ENCODE measurements at places on chromosomes 5 and 9.

DNA sequence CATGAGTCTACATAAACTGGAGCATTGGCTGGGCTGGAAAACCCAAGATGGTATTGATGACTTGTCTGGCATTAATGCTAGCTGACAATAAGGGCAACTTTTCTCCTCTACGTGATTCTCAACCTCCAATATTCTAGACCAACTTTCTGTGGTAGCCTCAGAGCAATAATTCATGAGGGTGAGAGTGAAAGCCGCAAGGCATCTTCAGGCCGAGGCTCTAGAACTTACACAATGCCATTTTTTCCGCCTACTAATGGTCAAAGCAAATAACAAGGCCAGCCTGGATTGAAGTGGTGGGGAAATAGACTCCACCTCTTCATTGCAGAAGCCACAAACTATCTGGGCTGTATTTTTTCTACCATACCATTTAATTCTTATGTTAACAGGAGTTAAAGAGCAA is 267.4 kb downstream of the GABRG2 start:
- no peaks in the 10 kb centered on the region for H3K4me1 ChIP-seq
- no peaks in the 10 kb centered on the region for H3K36me3 ChIP-seq
- H3K4me3 ChIP-seq = no peak overlapping the region
- H3K27me3 ChIP-seq = no peaks in the 10 kb centered on the region
- DNase-seq = no peak

GRCh38 chr9:6805532-6805931 is 47.8 kb downstream of the KDM4C start:
- no peaks in the 10 kb centered on the region for H3K4me1 ChIP-seq
- H3K4me3 ChIP-seq = no peak overlapping the region
- no peak for DNase-seq
- H3K27me3 ChIP-seq = no peaks in the 10 kb centered on the region
- no peak overlapping the region for H3K27ac ChIP-seq

- DNase-seq = no peak
- H3K27me3 ChIP-seq = no peaks in the 10 kb centered on the region
- H3K4me3 ChIP-seq = no peak overlapping the region
- no peak overlapping the region for H3K27ac ChIP-seq
- no peaks in the 10 kb centered on the region for H3K4me1 ChIP-seq
- no peaks in the 10 kb centered on the region for H3K36me3 ChIP-seq
These were observed 21.5 kb downstream of the MELK start for GRCh38 chr9:36594213-36594612.

- DNase-seq = no peak
- peaks cover 19% of the 10 kb centered on the region for H3K27me3 ChIP-seq
- no peak within 1 kb of the TSS for H3K4me3 ChIP-seq
- H3K4me1 ChIP-seq = no peaks in the 10 kb centered on the region
- no peaks in the 10 kb centered on the region for H3K36me3 ChIP-seq
These were observed at the start of gene ADGRD2 for GRCh38 chr9:124450241-124450924. Gene ADGRD2, plus strand, starts transcription at chr9:124450451. Its CDS starts 1,216 bp downstream, at chr9:124451667.

GRCh38 chr9:4604678-4605095 is 57.4 kb upstream of the PLPP6 start:
- no peaks in the 10 kb centered on the region for H3K36me3 ChIP-seq
- H3K27ac ChIP-seq = no peak overlapping the region
- H3K4me1 ChIP-seq = no peaks in the 10 kb centered on the region
- H3K4me3 ChIP-seq = no peak overlapping the region

GRCh38 chr9:125258832-125259534 is 2.6 kb upstream of the GAPVD1 start:
- no peaks in the 10 kb centered on the region for H3K36me3 ChIP-seq
- H3K4me1 ChIP-seq = no peaks in the 10 kb centered on the region
- DNase-seq = no peak
- H3K4me3 ChIP-seq = no peak overlapping the region
- no peak overlapping the region for H3K27ac ChIP-seq

GRCh38 chr9:15782106-15782505 is 229.3 kb downstream of the CCDC171 start:
- H3K4me3 ChIP-seq = no peak overlapping the region
- H3K36me3 ChIP-seq = no peaks in the 10 kb centered on the region
- H3K27ac ChIP-seq = no peak overlapping the region
- no peak for DNase-seq
- H3K4me1 ChIP-seq = no peaks in the 10 kb centered on the region

DNA sequence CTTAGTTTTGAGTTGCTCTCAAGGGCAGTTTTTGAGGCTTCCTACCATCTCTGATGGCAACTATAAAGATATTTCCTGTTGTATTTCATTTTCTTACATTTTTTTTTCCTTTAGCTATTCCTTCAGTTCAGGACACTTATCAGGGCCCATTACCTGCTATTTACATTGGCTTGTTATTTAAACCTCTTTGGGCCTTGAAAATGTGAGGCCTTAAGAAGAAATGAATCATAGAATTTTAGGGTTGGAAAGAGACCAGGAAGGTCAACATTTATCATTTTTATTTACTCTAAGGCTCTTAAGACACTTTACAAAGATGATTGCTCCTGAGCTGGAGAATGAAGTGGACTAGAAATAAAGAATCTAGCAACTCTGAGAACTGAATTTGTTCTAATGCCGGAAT is 335.2 kb downstream of the DTWD2 start:
- H3K36me3 ChIP-seq = no peaks in the 10 kb centered on the region
- no peaks in the 10 kb centered on the region for H3K27me3 ChIP-seq
- DNase-seq = no peak
- H3K4me3 ChIP-seq = no peak overlapping the region

DNA sequence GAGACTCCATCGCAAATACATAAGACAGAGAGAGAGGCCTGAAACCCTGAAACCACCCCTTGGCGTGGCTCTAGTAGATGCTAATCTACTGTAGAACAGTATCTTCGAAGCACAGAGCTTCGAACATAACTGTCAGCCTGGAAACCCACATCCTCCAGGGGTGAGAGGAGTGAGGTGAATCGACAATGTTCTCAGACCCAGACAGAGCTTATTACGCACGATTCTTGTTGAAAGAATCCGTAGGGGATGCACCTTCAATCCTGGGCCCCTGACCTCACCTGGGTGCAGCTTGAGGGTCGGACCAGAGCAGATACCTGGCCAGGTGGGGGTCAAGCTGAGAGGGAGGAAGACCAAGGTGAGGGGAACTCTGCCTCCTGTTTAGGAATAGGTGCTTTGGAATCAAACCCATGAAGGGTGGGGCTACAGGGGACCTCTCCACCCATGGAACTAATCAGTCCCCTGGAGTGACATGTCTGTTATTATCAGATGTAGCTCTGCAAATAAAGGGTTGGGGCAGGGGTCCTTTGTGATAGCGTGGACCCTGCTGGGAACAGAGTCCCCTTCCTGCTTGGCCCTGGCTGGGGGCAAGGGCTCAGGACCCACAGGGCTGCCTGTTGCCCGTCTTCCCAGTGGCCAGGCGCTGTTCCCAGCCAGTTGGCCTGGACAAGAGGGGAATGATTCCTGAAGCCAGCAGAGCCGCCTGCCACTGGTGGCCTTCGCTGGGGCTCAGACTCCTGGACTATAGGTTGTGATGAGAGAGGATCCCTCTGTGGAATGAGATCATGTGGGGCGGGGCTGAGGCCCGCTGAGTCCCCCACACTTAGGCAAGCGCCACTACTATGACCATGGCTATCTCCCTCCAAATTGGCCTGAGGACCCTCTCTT is 41.2 kb downstream of the DBH start:
- no peaks in the 10 kb centered on the region for H3K36me3 ChIP-seq
- no peak overlapping the region for H3K27ac ChIP-seq
- H3K27me3 ChIP-seq = no peaks in the 10 kb centered on the region
- no peak overlapping the region for H3K4me3 ChIP-seq

DNA sequence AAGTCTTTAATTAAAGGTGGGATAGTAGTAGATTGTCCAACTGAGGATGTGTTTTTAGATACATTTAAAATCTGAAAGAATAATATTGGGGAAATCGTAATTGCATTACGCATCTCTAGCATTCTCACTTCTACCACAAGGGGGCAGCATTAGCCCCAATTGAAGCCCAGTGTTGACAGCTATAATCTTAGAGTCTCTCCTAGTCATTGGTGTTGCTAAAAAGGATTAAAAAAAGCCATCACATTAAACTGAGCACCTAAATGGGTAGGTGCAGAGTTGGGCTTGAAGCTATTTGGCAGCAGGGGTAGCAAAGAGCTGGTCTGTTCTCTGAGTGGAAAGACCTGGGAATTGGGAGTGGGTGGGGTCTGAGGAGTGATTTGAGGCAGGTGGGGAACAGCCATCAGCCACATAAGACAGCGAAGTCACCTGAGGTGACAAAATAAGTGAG is 177.2 kb downstream of the OSTF1 start:
- DNase-seq = peak; percentile 19
- H3K27ac ChIP-seq = no peak overlapping the region
- H3K4me3 ChIP-seq = no peak overlapping the region

GRCh38 chr5:32597041-32597629 is 11.8 kb downstream of the SUB1 start:
- DNase-seq = no peak
- H3K4me3 ChIP-seq = no peak overlapping the region
- no peaks in the 10 kb centered on the region for H3K36me3 ChIP-seq
- H3K27ac ChIP-seq = no peak overlapping the region
- H3K4me1 ChIP-seq = peaks cover 15% of the 10 kb centered on the region
- no peaks in the 10 kb centered on the region for H3K27me3 ChIP-seq

- no peak overlapping the region for H3K4me3 ChIP-seq
- H3K27me3 ChIP-seq = no peaks in the 10 kb centered on the region
- no peaks in the 10 kb centered on the region for H3K4me1 ChIP-seq
- H3K36me3 ChIP-seq = no peaks in the 10 kb centered on the region
- no peak overlapping the region for H3K27ac ChIP-seq
These were observed 171.2 kb upstream of the SLC12A2 start for GRCh38 chr5:127912411-127912810.

DNA sequence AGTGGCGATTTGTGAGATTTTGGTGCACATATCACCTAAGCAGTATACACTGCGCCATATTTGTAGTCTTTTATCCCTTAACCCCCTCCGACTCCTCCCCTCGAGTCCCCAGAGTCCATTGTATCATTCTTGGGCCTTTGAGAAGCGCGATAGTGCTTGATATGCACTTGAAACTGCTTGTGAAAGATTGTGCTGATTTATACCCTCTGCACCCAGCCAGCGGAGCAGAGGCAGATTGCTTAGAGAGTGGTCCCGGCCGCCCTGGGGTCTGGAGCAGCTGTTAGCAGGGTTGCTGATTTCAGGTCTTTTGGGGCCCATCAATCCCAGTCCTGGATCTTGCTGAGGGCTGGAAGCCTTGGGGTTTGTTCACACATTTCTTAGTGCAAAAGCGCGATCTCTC is 13.0 kb upstream of the FAM240B start:
- H3K27me3 ChIP-seq = no peaks in the 10 kb centered on the region
- no peaks in the 10 kb centered on the region for H3K36me3 ChIP-seq
- no peak overlapping the region for H3K4me3 ChIP-seq
- H3K4me1 ChIP-seq = no peaks in the 10 kb centered on the region

DNA sequence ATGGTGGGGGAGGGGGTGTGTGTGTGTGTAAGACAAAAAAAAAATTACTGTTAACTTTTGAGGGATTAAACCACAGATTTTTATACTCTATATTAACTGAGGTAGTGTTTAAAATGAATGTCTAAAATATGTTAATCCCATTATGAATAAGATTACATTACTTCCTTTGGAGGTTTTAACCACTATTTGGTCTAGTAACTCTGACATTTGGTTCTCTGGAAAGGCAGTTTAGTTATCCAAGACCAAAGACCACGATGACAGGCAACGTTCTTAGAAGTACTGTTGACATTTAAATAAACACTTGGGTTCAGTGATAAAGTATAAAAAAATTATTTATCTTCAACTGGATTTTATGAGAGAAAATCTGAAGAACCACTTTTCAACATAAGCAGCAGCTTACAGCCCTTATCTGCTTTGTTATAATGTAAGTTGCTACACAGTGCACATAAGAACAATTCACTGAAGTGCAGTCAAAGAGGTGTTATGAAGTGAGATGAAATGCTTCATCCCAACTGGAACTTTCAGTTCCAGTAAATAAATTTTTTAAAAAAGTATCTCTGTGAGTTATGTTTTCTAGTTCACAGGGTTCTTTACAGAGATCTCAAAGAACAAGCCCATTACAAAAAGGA is 94.5 kb downstream of the OSMR start:
- no peaks in the 10 kb centered on the region for H3K4me1 ChIP-seq
- DNase-seq = no peak
- H3K27ac ChIP-seq = no peak overlapping the region
- H3K4me3 ChIP-seq = no peak overlapping the region
- no peaks in the 10 kb centered on the region for H3K27me3 ChIP-seq

- H3K4me3 ChIP-seq = no peak overlapping the region
- no peak for DNase-seq
- H3K36me3 ChIP-seq = no peaks in the 10 kb centered on the region
- H3K27ac ChIP-seq = no peak overlapping the region
- H3K27me3 ChIP-seq = no peaks in the 10 kb centered on the region
- H3K4me1 ChIP-seq = no peaks in the 10 kb centered on the region
These were observed 191.7 kb upstream of the NR3C1 start for GRCh38 chr5:143594902-143595818.

- H3K36me3 ChIP-seq = no peaks in the 10 kb centered on the region
- no peak for DNase-seq
- H3K27ac ChIP-seq = no peak overlapping the region
- no peaks in the 10 kb centered on the region for H3K27me3 ChIP-seq
These were observed 102.7 kb downstream of the TMEM215 start for GRCh38 chr9:32886021-32886420.

DNA sequence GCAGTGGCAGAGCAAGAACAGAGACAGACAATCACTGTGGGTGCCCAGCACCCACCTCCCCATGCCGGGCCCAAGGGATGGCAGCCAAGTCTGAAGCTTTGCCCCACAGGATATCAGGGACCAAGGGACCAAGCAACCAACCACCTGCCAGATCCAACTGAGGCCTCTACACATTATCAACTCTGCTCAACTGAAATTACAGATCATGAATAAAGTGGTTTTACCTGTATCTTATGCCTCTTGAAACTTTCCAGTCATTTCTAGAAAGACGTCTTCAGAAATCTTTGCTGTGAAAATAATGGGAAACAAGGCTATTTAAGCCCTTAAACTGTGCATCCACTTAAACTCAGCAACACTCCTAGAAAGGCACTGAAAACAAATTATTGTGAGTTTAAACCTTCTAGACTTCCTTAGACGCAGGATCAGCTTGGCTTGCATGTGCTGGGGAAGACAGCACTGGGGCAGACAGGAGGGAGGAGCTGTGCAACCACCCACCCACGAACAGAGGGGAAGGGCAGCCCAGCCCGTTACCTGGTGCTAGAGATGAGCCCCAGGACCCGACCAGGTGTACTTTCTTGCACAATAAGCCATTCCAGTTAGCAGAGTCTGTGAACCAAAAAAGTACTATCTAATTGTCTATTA is 80.0 kb downstream of the SEMA4D start:
- no peak for DNase-seq
- H3K4me3 ChIP-seq = no peak overlapping the region
- no peaks in the 10 kb centered on the region for H3K4me1 ChIP-seq

GRCh38 chr5:73380710-73381589 is 67.6 kb downstream of the FOXD1 start:
- H3K36me3 ChIP-seq = no peaks in the 10 kb centered on the region
- DNase-seq = no peak
- H3K27ac ChIP-seq = no peak overlapping the region
- peaks cover 10% of the 10 kb centered on the region for H3K4me1 ChIP-seq
- H3K4me3 ChIP-seq = no peak overlapping the region

- no peak overlapping the region for H3K27ac ChIP-seq
- no peak overlapping the region for H3K4me3 ChIP-seq
- H3K36me3 ChIP-seq = no peaks in the 10 kb centered on the region
- no peaks in the 10 kb centered on the region for H3K4me1 ChIP-seq
- no peak for DNase-seq
These were observed 23.2 kb upstream of the TERT start for GRCh38 chr5:1317921-1318565.

- H3K27me3 ChIP-seq = no peaks in the 10 kb centered on the region
- no peak for DNase-seq
- no peak overlapping the region for H3K27ac ChIP-seq
- no peaks in the 10 kb centered on the region for H3K4me1 ChIP-seq
These were observed 224.3 kb downstream of the NR3C1 start for GRCh38 chr5:143179126-143179740.
